ENCODE measurements at places on chromosomes 1 and 21.

GRCh38 chr1:169526120-169526832 is 40.5 kb upstream of the SLC19A2 start:
- DNase-seq = no peak

DNA sequence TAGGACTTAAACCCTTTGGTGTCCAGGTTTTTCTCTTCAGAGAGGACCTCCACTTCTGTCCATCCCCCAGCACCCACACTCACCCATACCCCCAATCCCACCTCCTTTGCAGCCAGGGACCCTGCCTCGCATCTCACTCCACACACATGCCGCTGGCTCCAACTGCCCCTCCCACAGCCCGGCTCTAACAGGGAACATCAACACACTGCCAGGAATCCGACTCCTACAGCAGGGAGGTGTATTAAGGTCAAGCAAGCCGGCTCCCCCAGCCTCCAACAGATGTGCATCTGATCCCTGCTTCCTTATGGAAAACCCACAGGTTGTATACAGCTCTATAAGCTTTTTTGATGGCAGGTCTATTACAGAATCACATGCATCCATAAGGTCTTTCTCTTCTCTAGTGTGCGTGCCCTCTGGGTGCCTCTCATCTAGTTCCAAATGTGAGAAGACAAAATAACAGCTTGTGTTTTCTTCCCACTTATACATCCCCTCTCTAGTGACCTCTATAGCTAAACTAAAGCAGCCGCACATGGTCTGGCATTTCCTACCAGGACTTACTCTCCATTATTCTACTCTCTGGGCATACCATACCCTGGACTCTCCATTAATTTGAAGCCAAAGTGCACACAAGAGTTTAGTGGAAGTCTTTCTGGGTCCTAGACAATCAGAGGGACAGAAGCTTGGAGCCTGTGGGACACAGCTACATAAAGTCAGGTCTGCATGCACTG is 16.3 kb downstream of the PIK3C2B start:
- no peak for DNase-seq

DNA sequence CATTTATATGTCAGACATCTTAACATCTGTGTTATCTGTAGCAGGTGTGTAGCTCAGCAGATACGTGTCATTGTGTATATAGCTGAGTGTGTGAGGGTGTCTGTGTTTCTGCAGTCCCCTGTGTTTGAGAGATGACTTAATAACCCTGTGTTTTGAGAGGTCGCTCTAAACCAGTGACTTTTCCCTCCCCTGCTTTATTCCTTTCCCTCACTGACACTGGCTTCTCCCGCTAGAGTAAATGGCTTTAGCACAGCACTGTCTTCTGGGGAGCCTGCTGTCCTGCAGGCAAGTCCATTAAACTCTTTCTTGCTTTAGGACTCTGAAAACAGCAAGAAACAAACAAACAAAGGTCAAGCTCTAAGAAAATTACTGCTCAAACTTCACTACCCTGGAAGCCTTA is 53.0 kb downstream of the VANGL1 start:
- no peak for DNase-seq

GRCh38 chr1:223737342-223737741 is 25.0 kb downstream of the CAPN2 start:
- DNase-seq = no peak

DNA sequence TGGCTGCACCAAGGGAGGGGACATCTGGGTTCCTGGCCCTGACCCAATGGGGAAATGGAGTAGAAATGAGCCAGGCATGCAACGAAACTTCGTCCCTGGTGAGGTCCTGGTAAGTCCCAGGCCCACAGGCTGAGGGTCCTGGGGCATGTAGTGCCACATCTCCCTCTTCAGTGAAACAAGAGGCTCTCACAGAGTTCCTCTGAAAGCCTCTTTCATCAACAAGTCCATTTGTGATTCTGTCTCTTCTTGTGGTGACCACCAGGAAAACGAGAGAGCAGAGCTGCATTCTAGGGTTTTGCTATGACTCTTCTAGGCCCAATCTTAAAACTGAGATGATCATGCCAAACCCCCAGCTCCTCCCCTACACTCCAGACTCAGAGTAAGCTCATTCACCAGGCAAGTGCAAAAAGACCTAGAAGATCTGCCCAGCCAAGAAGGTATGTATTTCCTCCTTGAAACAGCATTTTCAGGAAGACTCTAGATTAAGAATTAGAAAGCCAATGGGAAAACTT is 24.3 kb upstream of the RNF220 start:
- no peak for DNase-seq

GRCh38 chr1:173421286-173421685 is 55.8 kb upstream of the PRDX6 start:
- no peak for DNase-seq

GRCh38 chr1:180188091-180188506 is 33.4 kb downstream of the QSOX1 start:
- no peak for DNase-seq

DNA sequence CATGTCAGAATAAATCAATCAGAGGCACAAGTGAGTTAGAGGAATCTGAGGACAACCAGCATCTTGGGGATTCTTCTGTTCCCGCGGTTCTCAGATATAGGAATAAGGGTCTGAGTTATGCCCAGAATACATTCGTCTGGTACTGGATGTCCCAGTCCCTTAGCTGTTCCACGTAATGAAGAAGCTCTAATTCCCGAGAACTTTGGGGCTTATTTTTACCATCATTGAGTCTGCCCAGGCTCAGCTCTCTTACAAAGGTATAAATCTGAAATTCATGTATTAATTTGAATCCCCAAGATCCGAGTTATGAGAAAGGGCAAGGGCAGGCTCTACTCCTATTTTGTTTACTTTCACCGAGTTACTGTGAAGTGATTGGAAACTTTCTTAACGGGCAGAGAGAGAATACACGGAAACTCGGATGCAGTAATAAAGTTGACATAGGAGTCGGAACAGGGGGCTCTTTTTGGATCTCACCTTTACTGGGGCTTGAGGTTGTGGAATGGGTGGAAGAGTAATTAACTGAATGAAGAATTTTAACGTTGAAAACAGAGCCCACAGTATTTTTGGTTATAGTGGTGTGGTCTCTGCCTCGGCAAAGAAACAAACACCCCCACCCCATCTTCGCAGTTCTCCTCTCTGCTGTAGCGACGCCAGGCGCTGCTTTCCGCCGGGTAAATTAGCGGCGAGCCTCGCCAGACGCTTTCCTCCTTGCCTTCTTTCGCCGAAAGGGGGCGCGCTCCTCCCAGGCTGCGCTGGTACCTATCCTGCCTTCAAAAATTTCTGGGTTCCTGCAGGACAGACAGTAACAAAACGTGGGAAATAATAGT is 7.1 kb downstream of the PRRX1 start:
- DNase-seq = no peak
